ENCODE measurements at places on chromosomes 3 and 15.

- no peak for DNase-seq
These were observed 536.8 kb downstream of the CADM2 start for GRCh38 chr3:85495602-85496001.

- peak; percentile 35 for DNase-seq
These were observed 14.6 kb upstream of the FGD5 start for GRCh38 chr3:14803981-14804834.

DNA sequence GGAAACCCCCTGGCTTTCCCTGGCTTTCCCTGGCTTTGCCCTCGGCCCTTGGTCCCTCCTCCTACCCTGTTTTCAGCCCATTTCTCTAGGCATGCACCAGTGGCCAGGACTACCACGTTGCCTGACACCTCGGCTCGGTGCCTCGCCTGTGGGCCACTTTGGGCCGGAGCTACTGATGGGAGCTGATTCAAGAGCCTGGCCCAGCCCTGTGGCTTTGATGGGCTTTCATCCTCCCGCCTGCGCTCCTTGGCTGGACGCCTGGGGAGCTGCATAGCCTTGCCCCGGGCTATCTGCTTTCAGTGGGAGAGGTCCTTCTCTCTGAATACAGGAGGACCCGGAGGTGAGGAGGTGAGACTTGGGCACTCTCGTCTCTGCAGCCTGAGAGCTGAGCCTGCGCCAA, 192.7 kb upstream of the HES1 start:
- no peak for DNase-seq

- no peak for DNase-seq
These were observed 9.1 kb upstream of the HHATL start for GRCh38 chr3:42711491-42712343.

DNA sequence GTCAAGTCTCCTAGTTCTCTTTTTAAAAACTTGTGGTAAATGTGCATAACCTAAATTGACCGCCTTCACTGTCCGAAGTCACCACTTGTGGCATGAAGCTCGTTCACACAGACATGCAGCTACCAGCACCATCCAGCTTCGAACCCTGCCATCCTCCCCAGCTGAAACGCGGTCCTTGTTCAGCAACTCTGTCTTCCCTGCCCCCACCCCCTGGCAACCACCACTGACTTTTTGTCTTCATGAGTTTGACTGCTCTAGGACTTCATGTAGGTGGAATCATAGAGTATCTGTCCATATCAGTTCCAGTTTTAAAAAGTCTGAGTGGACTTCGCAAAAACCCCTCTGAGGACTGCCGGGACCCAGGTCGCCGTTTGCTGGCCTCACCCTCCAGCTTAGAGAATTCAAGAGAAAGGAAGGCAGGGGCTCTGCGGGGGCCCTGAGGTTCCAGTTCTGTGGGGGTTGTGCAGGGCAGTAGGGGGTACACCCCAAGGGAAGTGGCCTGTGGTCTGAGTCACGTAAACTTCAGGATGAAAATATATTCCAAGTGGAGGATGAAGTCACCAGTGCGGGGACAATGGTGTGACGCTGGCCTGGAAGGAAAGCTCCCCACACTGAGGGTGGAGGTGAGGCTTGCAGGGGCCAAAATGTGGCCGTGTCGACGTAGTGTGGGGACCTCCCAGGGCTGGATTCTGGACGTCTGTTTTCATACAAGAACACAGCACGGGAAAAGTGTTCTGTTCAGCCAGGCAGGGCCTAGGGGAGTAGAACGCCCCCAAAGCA, 67.6 kb downstream of the ABTB1 start:
- no peak for DNase-seq

DNA sequence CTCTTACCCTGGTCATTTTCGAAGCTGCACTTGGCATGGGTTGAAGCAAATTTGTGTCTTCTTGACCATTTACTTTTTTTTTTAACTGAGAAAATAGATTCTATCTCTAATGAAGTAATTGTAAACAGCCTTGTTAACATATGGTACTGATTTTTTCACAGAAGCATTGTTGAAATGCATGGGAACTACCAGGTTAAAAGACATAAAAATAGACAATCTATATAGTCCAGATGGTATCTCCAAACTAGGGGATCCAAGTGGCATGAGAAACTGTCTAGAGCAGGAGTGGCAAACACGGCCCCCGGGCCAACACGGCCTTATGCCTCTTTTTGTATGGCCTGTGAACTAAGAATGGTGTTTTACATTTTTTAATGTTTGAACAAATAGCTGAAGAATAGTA, 41.9 kb downstream of the CACNA1D start:
- no peak for DNase-seq

Measured in Kasumi-1 (cell line).